ENCODE measurements at places on chromosomes 3 and 15.

- no peak for DNase-seq
Measured at GRCh38 chr15:90991587-90992285, 2.6 kb downstream of the PRC1 start.

DNA sequence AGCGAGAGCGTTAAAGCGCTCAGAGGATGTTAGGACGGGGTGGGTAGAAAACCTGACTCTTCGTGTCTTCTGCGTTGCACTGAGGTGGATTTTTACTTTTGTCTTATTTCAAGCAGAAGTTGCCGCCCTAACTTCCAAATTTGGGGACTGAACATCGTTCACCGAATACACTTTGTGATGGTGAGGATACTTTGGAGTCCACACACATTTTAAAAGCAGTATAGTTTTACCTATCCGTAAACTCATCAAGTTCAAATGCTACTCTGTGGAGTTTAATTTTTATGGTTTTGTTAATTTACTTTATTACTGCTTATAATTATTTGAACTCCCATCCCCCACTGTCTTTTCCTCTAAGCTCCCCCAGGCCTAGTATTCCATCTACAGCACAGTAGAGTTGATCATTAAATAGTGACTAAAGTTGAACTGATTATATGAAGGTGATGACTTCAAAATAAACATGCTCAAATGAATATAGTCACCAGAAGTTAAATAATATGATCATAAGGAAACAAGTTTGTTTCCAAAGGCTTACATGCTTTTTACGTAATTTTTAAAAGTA is 617 bp upstream of the EOGT start:
- no peak for DNase-seq

DNA sequence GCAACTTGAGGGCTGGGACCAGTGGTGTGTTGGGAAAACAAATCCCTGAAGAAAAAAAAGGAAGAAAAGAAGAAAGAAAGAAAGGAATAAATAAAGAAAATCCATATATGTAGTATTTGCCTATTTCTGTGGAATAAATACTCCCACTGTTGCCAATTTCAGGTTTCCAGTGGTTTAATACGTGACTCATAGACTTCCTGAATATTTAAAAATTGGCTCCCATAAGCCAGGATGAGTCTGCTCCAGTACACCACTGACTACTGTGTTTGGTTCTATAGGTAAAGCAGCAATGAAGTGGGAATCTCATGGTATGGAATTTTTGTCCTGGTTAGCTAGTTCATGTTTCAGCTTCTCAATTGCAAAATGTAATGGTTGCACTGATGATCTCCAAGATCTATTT is 31.6 kb downstream of the PYDC2 start:
- DNase-seq: no peak

DNA sequence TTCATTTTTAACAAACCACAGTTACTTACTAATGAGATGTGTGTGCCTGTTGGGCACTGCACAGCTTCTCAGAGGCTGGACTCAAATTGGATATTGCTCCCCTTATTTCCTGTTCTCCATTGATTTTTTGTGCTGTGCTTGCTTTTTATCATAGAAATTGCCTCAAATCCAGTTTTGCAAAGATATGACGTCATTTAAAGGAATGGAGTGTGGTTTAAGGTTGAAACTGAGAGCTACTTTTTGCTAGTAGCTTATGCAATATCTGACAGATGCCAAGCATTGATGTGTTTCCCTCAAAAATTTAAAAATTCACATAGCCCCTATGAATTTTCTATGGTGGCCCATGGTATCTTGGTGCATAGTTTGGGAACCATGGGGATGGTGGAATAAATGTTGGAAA is 67.7 kb upstream of the ROPN1 start:
- no peak for DNase-seq

- DNase-seq: no peak
Measured at GRCh38 chr3:120461416-120461815, 10.6 kb upstream of the FSTL1 start.

DNA sequence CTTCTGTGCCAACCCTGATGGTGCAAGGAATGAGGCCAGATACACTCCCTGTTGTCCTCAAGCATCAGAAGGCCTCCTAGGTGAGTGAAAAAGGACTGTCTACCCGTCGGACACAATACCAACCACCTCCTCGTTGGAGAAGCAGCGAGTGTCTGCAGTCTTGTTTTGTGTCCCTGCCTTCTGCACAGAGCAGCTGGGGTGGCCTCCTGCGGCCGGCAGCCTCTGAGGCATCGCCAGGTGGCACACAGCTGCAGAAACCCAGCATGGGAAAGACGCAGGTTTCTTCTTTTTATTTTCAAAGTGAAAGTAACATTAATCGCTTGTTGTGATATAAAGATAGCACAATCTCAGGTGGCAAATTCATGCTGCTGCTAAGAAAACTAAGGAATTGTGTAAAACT is 509.9 kb downstream of the OCA2 start:
- no peak for DNase-seq

GRCh38 chr3:25594007-25594502 is 70.7 kb downstream of the TOP2B start:
- DNase-seq: no peak

DNA sequence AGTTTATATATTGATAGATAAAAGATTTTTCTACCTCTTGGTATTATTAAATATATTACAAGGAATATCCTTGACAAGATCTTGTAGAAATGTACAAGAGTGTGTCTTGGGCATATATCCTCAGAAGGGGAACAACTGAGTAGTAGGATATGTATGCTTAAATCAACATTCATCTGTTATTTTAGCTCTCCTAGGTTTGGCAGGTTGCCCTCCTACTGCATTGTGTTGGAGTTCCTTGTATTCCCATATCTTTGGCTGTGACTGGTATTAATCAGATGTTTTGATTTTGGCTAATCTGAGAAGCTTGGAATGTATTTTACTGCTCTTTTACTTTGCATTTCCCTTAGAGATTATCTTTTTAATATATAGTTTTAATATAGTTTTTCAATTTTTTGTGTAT is 4.6 kb downstream of the MYRIP start:
- no peak for DNase-seq

DNA sequence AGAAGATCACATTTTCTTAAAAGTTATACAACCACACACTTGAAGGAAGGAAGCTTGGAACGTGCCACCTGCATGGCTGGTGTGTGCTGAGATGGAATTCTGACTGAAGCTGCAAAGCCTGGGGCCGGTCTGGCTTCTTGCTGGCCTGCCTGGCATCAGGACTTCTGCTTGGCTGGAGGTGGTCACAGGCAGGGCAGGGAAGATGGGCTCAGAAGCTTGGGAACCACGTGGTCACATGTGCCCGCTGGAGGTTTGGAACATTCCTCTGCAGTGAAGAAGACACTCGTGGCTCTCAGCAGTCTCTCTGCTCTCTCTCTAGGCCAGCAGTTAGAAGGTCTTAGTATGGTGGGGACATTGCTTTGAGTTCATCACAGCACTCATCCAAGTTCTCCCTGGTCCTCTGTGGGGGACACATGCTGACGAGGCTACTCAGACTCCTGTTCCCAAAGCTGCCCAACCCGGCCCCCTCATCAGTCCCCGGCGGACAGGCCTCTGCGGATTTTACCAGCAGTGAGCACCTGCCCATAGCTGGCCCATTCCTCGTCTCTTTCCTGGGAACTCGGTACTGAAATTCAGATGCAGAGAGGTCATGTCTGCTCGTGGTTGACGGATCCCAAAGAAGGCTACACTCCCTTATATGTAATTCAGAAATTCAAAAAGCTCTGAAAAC is 229.0 kb downstream of the ADAMTS17 start:
- no peak for DNase-seq

DNA sequence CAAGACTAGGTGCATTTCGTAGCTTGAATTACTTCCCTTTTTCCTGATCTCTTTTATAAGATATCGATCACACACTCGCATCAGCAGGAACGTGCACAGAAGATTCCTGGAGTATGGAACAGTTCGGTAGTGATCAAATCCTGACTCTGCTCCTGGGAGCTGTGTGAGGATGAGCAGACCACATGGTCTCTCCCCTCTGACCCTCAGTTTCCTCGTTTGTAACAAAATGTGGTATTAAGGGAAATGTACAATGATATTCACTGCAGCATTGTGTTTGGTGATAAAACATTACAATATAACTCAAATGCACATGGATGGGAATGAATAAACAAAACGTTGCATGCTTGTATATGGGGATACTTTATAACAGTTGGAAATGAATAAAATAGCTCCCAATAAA is 26.7 kb downstream of the TMED3 start:
- no peak for DNase-seq

DNA sequence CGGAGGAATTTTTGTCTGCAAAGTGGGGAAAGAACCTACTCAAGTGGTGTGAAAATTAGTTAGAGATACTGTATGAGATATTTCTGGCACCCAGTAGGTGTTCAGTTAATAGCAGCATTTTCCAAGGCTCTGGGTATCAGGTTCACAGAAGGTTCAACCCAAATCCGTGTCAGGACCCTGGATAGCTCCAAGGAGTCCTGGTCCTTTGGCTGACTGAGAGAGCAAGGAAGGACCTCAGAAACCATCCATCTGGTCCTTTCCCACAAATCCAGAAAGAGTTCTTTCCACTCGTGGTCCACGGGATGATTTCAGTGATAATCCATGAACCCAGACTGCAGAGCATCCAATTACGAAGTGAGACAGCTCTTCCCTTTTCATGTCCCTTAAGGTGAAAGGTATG is 51.4 kb downstream of the SLC6A11 start:
- DNase-seq: no peak

GRCh38 chr3:13705702-13706280 is 156.9 kb downstream of the FBLN2 start:
- peak; percentile 5 for DNase-seq

- no peak for DNase-seq
Measured at GRCh38 chr3:112393360-112393728, 60.4 kb downstream of the CD200 start.

- no peak for DNase-seq
Measured at GRCh38 chr3:99624496-99625236, 13.7 kb upstream of the COL8A1 start.

DNA sequence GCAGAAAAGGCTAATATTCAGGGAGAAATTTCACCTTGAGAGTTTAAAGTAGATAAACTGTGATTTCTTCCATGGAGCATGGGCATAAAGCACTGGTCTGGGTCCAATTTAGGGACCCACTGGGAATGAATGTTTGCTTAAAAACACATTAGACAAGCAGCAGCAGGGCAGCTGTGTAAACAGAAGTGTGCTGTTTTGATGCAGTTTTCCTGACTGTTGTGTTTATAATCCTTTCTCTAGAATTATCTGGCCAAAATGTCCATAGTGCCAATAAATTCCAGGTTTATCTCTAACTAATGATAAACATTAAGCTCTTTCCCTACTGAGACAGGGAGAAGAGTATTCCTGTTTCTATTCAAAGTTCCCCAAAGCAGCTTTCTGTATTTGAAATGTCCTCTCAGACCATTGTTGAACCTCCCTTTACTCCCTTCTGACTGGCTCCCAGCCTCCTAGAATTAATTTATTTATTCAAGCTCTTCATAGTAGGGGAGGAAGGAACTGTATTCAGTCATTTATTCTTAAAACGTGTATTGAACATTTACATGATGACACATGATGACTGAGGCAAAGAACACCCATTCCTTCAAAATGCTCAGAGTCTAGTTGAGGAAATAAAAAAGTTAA is 7.0 kb upstream of the TM4SF18 start:
- no peak for DNase-seq

GRCh38 chr3:101720851-101721840 is 3.3 kb upstream of the CEP97 start:
- DNase-seq: no peak

DNA sequence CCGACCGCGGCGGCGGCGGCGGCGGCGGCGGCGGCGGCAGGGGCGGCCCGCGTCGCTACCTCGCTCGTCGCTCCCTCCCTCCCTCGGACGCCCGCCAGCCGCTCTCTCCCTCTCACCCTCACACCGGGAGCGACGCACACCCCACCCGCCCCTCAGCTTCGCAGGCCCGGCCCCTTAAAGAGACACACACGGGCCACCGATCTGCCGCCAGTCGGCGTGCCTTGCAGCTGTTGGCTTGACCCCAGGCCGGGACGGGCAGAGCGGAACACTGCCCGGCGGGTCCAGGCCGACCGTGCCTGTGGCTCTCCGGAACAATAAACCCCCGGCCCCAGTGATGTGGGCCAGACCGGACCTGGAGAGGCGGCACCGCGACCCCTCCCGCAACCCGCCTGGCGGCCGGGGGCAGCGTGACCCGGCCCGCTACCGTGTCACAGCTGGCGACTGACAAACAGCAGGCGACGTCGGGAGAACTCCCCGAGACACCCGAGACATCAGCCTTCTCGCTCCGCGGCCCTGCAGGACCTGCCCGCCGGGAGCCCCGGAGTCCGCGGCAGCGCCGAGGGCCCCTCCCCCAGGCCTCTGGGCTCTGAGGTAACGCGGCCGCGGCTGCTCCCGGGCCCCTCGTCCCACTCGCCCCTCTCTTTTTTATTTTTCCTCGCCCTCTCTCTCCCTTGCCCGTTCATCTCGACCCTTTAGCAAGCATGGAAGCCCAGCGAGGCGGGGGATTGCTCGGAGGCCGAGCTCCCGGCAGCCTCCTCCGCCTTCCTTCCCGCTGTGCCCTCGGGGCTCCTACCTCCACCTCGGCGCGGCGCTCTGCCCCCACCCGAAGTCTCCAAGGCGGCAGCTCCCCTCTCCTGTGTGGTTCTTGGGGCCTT is at the start of gene SETD2:
SETD2 (minus strand) TSS at position 107 of the 875 bp plus-strand sequence. CDS start 189 bp downstream, outside the sequence.
- DNase-seq: peak; percentile 91

GRCh38 chr3:196179380-196180308 is 31.6 kb downstream of the ZDHHC19 start:
- DNase-seq: peak; percentile 91

GRCh38 chr3:82736696-82737277 is 975.3 kb upstream of the GBE1 start:
- no peak for DNase-seq

DNA sequence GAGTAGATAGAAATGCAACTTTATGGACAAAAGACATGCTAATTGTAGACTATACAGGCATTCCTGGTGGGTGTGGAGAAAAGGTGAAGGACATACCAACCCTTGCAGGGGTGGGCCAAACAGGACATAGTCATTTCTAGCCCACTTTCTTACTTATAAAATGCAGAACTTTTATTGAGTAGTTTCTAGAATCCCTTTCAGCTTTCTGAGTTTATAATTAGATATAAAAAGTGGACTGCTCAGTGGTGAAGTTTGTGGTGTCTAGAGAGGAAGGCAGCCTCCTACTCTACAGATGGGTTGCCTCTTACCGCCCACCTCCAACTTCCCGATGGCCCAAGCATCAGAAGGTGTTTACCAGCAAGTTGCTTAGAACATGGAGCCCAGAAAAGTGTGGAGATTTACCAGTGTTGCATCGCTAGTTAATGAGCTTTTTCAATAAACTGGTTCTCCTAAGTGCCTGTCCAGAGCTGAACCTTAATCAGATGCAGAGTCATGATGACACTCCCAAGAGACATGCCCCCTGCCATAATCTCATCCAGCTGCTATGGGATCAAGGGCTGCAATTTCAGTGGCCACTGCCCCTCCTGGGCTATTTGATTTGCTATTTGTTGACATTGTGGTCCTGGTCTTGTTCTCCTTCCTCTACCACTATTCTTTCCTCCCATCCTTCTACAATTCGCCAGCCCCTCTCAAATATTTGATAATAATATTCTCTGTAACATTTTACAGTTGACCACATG is 77.5 kb upstream of the STRIT1 start:
- DNase-seq: no peak

GRCh38 chr3:117545484-117545883 is 835.9 kb downstream of the TUSC7 start:
- no peak for DNase-seq

GRCh38 chr3:127444761-127445160 is 145.8 kb downstream of the TPRA1 start:
- DNase-seq: no peak

- no peak for DNase-seq
Measured at GRCh38 chr3:195260280-195260905, 10.6 kb downstream of the XXYLT1 start.

All from CD8-positive, alpha-beta T cell (primary cell).